ENCODE measurements at places on chromosomes 16 and 17. TPM values are rescaled to one million over a fixed set of nuclear protein-coding genes. Genes with fewer than 3 reads are reported as not detected.

Gene METRN
- total RNA-seq = 50.0 TPM

Gene DCTN5
- total RNA-seq = 62.1 TPM

Gene ACSM2A
- 0.20 TPM for total RNA-seq

Gene PYY
- total RNA-seq = 258 TPM

Gene ASB16
- total RNA-seq = 0.32 TPM

GRCh38 chr17:55743103-55743679 is 7.7 kb upstream of the PCTP start:
- no peak overlapping the region for H3K27ac ChIP-seq
- no peaks in the 10 kb centered on the region for H3K36me3 ChIP-seq
- no peak overlapping the region for H3K4me3 ChIP-seq
- no peaks in the 10 kb centered on the region for H3K4me1 ChIP-seq
- peak; percentile 67 for DNase-seq

DNA sequence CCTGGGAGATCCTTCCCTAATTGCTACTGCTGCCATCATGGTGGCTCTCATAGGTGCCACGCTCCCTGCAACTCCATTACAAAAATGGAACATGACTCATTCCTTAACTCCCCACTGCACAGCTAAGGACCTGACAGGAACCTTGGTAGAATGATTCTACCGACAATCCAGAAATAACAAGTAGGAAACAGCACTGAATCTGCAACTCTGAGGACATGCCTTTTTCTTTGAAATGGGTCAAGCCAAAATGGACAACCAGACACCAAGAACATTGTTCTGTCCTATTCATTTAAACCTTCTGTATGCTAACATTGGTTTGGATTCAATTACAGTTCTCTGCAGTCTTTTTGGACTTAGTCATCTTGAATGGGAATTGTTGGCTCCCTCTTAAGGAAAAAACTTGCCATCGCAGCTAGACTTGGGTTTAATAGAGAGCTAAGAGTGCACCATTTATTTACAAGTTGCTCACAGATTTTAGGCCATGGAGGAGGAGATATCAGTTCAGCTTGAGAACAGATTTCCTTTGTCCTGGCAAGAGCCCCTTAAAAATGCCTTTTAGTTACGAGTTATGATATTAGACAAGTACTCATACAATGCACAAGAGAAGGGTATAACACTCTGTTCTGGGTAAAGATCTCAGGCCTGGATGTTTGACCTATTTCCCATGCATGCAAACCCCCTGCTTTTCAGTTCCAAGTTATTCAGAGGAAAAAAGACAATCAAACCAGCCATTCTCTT is 20.9 kb upstream of the NSRP1 start:
- H3K36me3 ChIP-seq = no peaks in the 10 kb centered on the region
- no peaks in the 10 kb centered on the region for H3K4me1 ChIP-seq
- H3K27ac ChIP-seq = no peak overlapping the region
- no peak for DNase-seq
- H3K27me3 ChIP-seq = no peaks in the 10 kb centered on the region

DNA sequence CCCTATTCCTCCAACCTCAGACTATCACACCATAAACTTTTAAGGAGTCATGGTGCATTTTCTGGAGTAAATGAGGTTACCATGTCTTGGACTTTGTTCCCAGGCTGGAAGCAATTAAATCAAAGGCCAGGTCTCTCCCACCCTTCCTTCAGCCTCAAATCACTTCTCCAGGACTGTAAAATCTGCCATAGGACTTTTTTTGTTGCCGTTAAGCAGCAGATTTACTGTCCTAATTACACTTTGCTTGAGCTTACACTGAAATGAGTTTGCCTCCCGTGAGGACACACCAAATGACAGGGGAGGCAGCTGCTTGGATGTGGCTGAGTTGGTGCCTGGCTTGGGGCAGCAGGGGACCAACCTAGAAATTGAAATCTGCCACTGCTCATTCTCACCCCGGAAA is 14.7 kb downstream of the DCAKD start:
- H3K27ac ChIP-seq = peak overlapping the region; percentile 37
- no peaks in the 10 kb centered on the region for H3K4me1 ChIP-seq

DNA sequence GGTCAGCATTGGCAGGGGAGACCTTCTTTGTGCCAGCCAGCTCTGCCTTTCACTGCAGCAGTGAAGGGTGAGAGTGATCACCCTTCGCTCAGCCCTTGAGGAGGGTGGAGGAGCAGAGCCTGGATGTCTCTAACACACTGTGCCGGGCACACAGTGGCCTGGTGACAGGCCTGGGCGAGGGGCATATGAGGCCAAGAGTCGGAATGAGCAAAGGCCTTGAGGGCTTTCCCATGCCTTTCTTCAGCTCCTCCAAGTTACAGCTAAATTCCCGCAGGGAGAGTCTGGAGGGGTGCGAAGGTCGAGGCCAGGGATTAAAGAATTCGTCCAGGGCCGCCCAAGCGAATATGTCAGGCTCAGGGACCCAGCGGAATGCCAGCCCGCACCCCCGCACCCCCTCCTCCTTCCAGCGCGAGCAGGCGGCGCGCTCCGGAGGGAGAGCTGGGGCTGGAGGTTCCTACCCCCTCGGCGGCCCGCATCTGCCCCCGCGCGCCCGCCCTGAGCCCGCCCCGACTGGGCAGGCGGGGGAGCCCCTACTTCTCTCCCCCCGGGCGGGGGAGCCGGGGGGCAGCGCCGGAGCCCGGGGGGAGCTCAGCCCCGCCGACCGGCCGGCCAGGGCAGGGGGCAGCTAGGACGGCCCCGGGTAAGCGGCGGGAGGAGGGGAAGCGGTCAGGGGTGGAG is at the start of gene RASL10B:
Gene RASL10B, plus strand, starts transcription at position 401 of the 678 bp plus-strand sequence. CDS start 3,546 bp downstream, outside the sequence.
- H3K4me3 ChIP-seq = peak within 1 kb of the TSS; percentile 41
- no peak within 1 kb of the TSS for H3K27ac ChIP-seq
- no peaks in the 10 kb centered on the region for H3K4me1 ChIP-seq
- H3K36me3 ChIP-seq = no peaks in the 10 kb centered on the region

DNA sequence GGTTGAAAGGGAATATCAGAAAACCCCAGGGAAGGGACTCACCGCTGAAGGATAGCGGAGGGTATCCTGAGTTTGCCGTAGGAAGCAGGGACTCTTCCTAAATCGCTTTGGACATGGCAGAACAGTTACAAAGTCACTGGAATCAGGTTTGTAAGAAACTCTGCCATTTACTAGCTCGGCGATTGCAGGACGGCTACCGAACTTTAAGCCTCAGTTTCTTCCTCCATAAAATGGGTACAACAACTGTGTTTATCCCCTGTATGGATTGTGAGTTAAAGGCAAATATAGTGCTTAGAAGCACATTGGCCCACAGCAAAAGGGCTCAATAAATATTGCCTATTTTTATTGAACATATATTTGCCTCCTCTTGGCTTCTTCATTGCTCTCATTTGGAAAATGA is 90.6 kb downstream of the MAF start:
- no peak for DNase-seq
- no peaks in the 10 kb centered on the region for H3K36me3 ChIP-seq
- no peaks in the 10 kb centered on the region for H3K4me1 ChIP-seq
- no peaks in the 10 kb centered on the region for H3K27me3 ChIP-seq
- no peak overlapping the region for H3K4me3 ChIP-seq
- no peak overlapping the region for H3K27ac ChIP-seq

DNA sequence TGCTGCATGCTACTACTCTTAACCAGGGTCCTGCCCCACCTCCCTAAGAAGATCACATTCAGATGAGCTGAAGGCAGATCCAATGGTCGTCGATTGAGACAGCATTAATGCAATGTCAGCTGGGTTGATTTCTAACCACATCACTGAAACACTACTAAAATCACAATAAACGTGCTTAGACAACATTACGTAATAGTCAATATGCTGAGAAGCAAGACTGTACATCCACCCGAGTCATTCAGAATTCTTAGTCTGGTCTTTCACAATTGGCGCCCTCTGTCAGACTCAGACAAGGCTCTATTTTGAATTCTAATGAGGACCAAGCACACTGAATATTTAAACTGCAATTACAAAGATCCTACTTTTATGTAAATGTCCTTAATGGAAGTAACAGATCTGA is 205.2 kb downstream of the STX8 start:
- H3K4me3 ChIP-seq = no peak overlapping the region
- H3K4me1 ChIP-seq = no peaks in the 10 kb centered on the region
- DNase-seq = no peak
- H3K27ac ChIP-seq = no peak overlapping the region
- H3K36me3 ChIP-seq = no peaks in the 10 kb centered on the region

GRCh38 chr16:53052519-53053501 is at the start of gene CHD9NB:
CHD9NB (minus strand) TSS chr16:53052897; CDS start chr16:53044158, 8,739 bp downstream.
- H3K4me1 ChIP-seq = peaks cover 7% of the 10 kb centered on the region
- H3K36me3 ChIP-seq = no peaks in the 10 kb centered on the region
- peak within 1 kb of the TSS; percentile 64 for H3K27ac ChIP-seq
- no peaks in the 10 kb centered on the region for H3K27me3 ChIP-seq
- H3K4me3 ChIP-seq = no peak within 1 kb of the TSS
- DNase-seq = peak; percentile 80

GRCh38 chr16:1141191-1141590 is 11.7 kb upstream of the CACNA1H start:
- H3K27me3 ChIP-seq = no peaks in the 10 kb centered on the region
- H3K4me1 ChIP-seq = no peaks in the 10 kb centered on the region
- no peak for DNase-seq
- no peaks in the 10 kb centered on the region for H3K36me3 ChIP-seq
- no peak overlapping the region for H3K27ac ChIP-seq
- no peak overlapping the region for H3K4me3 ChIP-seq

GRCh38 chr16:27698746-27699145 is 148.8 kb downstream of the KATNIP start:
- no peaks in the 10 kb centered on the region for H3K27me3 ChIP-seq
- H3K4me1 ChIP-seq = no peaks in the 10 kb centered on the region
- no peaks in the 10 kb centered on the region for H3K36me3 ChIP-seq
- H3K27ac ChIP-seq = no peak overlapping the region

Data from colonic mucosa (tissue), 4 donors.